ENCODE measurements at places on chromosomes 7 and 10. TPM values are rescaled to one million over a fixed set of nuclear protein-coding genes. Genes with fewer than 3 reads are reported as not detected.

The SPDYE16 gene
- polyA plus RNA-seq, result 0.18 TPM

The AGAP9 gene
- polyA plus RNA-seq, result 6.5 TPM

The GPR85 gene
- 0.93 TPM for polyA plus RNA-seq

The INMT gene
- 97.2 TPM for polyA plus RNA-seq

The NFE2L3 gene
- polyA plus RNA-seq, result 5.3 TPM

The MYO3A gene
- 0.08 TPM for polyA plus RNA-seq

The CRTAC1 gene
- polyA plus RNA-seq, result 53.4 TPM

The CHST3 gene
- polyA plus RNA-seq, result 5.2 TPM

The DNTT gene
- not detected for polyA plus RNA-seq

The ANKRD16 gene
- polyA plus RNA-seq, result 5.0 TPM

The LBX1 gene
- polyA plus RNA-seq, result 0.02 TPM

The AKR1C1 gene
- 36.9 TPM for polyA plus RNA-seq

The FAM131B gene
- 0.18 TPM for polyA plus RNA-seq

The AASS gene
- polyA plus RNA-seq, result 11.6 TPM

The SFXN4 gene
- 40.4 TPM for polyA plus RNA-seq

The LAMB1 gene
- polyA plus RNA-seq, result 103 TPM

The UBTD1 gene
- 41.8 TPM for polyA plus RNA-seq

The ATRNL1 gene
- 0.08 TPM for polyA plus RNA-seq

The PTF1A gene
- not detected for polyA plus RNA-seq

The CALML5 gene
- not detected for polyA plus RNA-seq

The ZNF425 gene
- polyA plus RNA-seq, result 0.70 TPM

The SMO gene
- 0.87 TPM for polyA plus RNA-seq

The STAG3 gene
- 2.8 TPM for polyA plus RNA-seq

The MAGI2 gene
- 2.7 TPM for polyA plus RNA-seq

The LRRC17 gene
- polyA plus RNA-seq, result 1.1 TPM

The CAV1 gene
- 121 TPM for polyA plus RNA-seq

The PCLO gene
- 1.0 TPM for polyA plus RNA-seq

The VAX1 gene
- polyA plus RNA-seq, result not detected

The STEAP2 gene
- polyA plus RNA-seq, result 5.3 TPM

The TFEC gene
- 17.1 TPM for polyA plus RNA-seq

The KCNIP2 gene
- 0.37 TPM for polyA plus RNA-seq

The RASA4 gene
- polyA plus RNA-seq, result 15.4 TPM

The ZNF37A gene
- polyA plus RNA-seq, result 4.5 TPM

The WIPF3 gene
- polyA plus RNA-seq, result 0.23 TPM

The EBF3 gene
- polyA plus RNA-seq, result 0.06 TPM

The NPM3 gene
- 22.8 TPM for polyA plus RNA-seq

The CACNA2D1 gene
- polyA plus RNA-seq, result 1.5 TPM

The HKDC1 gene
- polyA plus RNA-seq, result 4.6 TPM

The APBB1IP gene
- polyA plus RNA-seq, result 5.4 TPM

The SPDYE1 gene
- polyA plus RNA-seq, result not detected

The NPC1L1 gene
- 0.01 TPM for polyA plus RNA-seq

The XRCC2 gene
- 0.34 TPM for polyA plus RNA-seq

The CDK5 gene
- polyA plus RNA-seq, result 6.9 TPM

The CYP2E1 gene
- polyA plus RNA-seq, result 0.26 TPM

The SLC29A4 gene
- polyA plus RNA-seq, result 1.1 TPM

The ANKMY2 gene
- 6.0 TPM for polyA plus RNA-seq

The BHLHA15 gene
- 4.0 TPM for polyA plus RNA-seq

The LGI1 gene
- polyA plus RNA-seq, result not detected

The TMEM273 gene
- 12.4 TPM for polyA plus RNA-seq

The TBX20 gene
- polyA plus RNA-seq, result not detected

The ASAH2 gene
- polyA plus RNA-seq, result 0.26 TPM

The NKX1-2 gene
- polyA plus RNA-seq, result not detected

The EPHA1 gene
- 4.2 TPM for polyA plus RNA-seq

The CFTR gene
- 8.2 TPM for polyA plus RNA-seq

The GDF10 gene
- 3.0 TPM for polyA plus RNA-seq

The CAMK2B gene
- polyA plus RNA-seq, result 0.25 TPM

Measured in lung (tissue), 17 donors.